ENCODE measurements at places on chromosomes 7 and 10.
A peak's percentile ranks its signal among the peaks of the same experiment; 100 is the strongest.

DNA sequence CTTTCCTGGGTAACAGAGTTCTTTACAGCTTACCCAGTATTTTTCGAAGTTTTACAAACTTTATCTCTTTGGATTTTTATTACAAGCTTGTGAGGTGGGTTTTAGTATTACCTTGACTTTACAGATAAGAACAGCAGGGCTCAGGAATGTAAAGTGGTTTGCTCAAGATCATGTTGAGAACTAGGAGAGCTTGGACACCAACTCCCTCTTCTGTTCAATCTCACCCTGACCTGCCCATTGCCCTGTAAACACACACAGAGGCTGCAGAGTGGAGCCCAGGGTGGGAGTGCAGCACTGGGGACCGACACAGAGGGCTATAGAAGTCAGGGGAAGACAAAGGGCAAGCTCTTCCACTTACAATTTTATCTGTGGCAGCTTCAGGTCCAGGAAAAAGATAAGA lies 4.6 kb upstream of the TSPAN14 start:
- no peak for DNase-seq

- DNase-seq = no peak
Measured at GRCh38 chr10:5761220-5761619, 52.0 kb downstream of the GDI2 start.

DNA sequence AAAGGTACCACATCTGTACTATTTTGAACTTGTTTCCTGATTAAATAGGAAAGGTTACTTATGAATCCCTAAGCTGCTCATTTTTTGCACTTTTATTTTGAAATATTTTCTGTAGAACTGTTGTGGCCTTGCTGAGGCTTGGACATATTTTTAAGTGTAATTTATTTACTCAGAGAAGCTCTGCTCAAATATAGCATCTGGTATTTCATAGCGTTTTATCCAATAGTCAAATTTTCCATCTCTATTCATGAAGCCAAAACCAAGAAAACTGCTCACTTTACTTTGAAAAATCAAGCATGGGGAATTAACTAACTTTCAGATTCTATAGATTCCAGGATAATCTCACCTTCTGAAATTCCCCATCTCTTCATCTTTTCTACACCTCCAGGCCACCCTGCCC lies 6.6 kb upstream of the FAM3C start:
- no peak for DNase-seq

- no peak for DNase-seq
Measured at GRCh38 chr7:67564959-67565358, 568.3 kb downstream of the TYW1 start.

DNA sequence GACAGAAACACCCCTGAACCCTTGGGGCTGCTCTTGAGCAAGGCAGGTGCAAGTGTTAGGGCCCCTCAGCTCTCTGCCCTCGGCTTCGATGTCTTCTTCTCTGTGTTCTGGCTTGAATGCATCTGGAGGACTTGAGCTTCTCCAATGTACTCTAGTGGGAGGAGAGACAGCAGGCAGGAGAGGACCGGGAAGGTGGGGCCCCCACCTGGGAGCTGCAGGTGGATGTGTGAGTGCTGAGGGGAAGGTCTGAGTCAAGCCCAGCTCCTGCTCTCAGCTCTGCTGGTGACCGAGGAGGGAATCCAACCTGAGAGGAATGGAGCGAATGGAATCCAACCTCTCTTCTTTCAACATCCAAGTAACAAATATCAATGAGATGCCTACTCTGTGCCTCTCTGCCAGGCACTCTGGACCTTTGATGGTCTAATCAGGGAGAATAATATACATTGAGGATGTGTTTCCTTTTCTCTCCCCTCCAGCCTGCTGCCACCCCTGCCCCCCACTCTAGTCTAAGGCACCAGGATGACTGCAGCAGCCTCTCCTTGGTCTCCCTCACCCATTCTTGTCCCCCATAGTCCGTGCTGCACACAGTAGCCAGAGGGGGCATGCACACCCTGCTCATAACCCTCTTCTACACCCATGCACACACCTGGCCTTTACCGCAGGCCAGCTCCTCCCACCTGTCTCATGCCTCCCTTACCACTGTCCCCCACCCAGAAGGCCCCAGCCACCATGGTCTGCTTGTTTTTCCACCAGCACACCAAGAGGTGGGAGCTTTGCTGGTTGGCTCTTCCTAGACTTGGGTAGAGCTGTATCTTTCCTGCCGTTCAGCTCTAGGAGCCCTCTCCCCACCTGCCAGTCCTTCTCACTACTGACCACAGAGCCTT lies 13.6 kb downstream of the TBATA start:
- no peak for DNase-seq

GRCh38 chr10:102264371-102264770 lies 19.0 kb downstream of the GBF1 start:
- no peak for DNase-seq

GRCh38 chr7:46810986-46811385 lies 770.9 kb downstream of the TNS3 start:
- no peak for DNase-seq

- no peak for DNase-seq
Measured at GRCh38 chr10:17989908-17990767, 38.4 kb downstream of the SLC39A12 start.

- no peak for DNase-seq
Measured at GRCh38 chr10:112989826-112990225, 39.8 kb downstream of the TCF7L2 start.

- DNase-seq = no peak
Measured at GRCh38 chr7:18469316-18469715, 26.2 kb upstream of the HDAC9 start.

GRCh38 chr7:30047124-30047523 lies 18.9 kb downstream of the PLEKHA8 start:
- DNase-seq = no peak

GRCh38 chr7:151792636-151793035 lies 84.3 kb downstream of the PRKAG2 start:
- DNase-seq = no peak

DNA sequence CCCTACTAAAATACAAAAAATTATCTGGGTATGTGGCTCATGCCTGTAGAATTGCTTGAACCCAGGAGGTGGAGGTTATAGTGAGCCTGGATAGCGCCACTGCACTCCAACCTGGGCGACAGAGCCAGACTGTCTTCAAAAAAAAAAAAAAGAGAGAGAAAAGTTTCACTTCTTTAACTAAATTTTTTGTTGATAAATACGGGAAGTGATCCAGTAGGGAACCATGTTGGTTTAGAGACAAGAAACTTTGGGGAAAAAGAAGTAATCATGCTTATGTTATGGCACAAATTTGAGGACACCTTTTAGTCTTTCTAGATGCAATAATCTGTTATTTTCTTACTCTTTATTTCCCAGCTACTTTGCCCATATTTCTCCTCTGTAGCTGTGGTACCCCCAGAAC lies 309.7 kb downstream of the TYW1 start:
- DNase-seq = no peak

GRCh38 chr7:15158141-15158810 lies 255.7 kb upstream of the DGKB start:
- DNase-seq = no peak

DNA sequence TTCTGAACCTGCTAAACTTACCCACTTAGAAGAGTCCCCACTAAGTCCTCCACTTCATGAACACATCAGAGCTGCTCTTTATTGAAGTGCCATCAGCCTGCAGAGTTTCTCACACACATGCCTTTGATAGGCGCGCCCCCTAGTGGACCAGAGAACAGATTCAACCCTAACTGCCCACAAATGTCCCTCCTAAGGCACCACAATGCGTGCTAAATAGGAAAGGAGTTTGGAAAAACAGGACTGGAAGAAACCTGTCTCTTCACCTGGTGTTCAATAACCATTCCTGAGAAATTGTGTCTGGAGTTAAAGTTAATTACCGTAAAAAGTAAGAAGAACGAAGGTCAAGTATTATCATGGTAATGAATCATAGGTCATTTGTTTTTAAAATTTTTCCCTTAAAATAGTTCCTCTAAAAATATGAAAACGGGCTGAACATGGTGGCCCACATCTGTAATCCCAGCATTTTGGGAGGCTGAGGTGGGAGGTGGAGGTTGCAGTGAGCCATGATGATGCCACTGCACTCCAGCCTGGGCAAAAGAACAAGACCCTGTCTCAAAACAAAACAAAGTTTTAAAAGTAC lies 249.7 kb downstream of the ELMO1 start:
- DNase-seq = peak; percentile 12

- no peak for DNase-seq
Measured at GRCh38 chr10:84563868-84564267, 235.5 kb downstream of the CCSER2 start.

- no peak for DNase-seq
Measured at GRCh38 chr7:4191525-4191924, 490.6 kb upstream of the FOXK1 start.

GRCh38 chr7:150432915-150433892 lies 17.2 kb upstream of the GIMAP8 start:
- DNase-seq = no peak

GRCh38 chr10:100338434-100339036 lies 8.5 kb upstream of the SCD start:
- no peak for DNase-seq
